ENCODE measurements at places on chromosomes 3 and 15.

- no peaks in the 10 kb centered on the region for H3K27me3 ChIP-seq
- no peaks in the 10 kb centered on the region for H3K4me1 ChIP-seq
- no peak overlapping the region for H3K27ac ChIP-seq
- no peaks in the 10 kb centered on the region for H3K36me3 ChIP-seq
- DNase-seq, result no peak
- no peak overlapping the region for H3K4me3 ChIP-seq
Measured at GRCh38 chr3:35385271-35385670, 254.1 kb upstream of the ARPP21 start.

GRCh38 chr3:2822611-2823010, 287.6 kb downstream of the IL5RA start:
- H3K36me3 ChIP-seq, result no peaks in the 10 kb centered on the region
- H3K4me3 ChIP-seq, result no peak overlapping the region
- H3K4me1 ChIP-seq, result no peaks in the 10 kb centered on the region
- no peaks in the 10 kb centered on the region for H3K27me3 ChIP-seq

- H3K4me1 ChIP-seq, result no peaks in the 10 kb centered on the region
- H3K27me3 ChIP-seq, result no peaks in the 10 kb centered on the region
- no peaks in the 10 kb centered on the region for H3K36me3 ChIP-seq
- no peak overlapping the region for H3K4me3 ChIP-seq
Measured at GRCh38 chr15:80607287-80607980, 87.7 kb upstream of the ABHD17C start.

DNA sequence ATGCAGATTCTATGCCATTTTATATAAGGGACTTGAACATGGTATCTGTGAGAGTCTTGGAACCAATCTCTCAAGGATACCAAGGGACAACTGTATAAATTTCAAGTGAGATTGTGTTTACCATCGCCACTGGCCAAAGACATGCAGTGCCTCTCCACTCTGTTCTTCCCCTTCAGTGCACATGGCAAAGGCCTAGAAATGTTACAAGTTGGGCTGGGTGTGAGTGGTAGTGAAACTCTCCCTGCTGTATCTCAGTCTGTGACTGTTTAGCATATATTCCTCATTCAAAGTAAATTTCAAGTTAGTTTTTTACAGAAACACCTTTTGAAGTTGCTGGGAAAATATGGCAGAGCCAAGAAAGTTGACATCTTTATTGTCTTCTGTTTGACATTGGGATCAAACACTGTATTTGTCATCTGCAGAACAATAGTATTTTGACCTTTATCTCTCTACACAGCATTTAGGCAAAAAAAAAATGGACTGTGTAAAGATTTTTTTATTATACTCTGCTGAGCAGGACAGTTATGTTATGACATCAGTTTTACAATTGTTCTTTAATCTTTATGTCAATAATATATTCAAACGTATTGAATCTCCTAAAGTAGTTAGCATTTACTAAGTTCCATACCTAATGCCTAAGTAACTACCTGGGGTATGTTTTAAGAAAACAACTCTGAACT, 101.4 kb downstream of the CCNL1 start:
- no peaks in the 10 kb centered on the region for H3K36me3 ChIP-seq
- H3K4me1 ChIP-seq, result no peaks in the 10 kb centered on the region
- DNase-seq, result no peak
- no peak overlapping the region for H3K27ac ChIP-seq

DNA sequence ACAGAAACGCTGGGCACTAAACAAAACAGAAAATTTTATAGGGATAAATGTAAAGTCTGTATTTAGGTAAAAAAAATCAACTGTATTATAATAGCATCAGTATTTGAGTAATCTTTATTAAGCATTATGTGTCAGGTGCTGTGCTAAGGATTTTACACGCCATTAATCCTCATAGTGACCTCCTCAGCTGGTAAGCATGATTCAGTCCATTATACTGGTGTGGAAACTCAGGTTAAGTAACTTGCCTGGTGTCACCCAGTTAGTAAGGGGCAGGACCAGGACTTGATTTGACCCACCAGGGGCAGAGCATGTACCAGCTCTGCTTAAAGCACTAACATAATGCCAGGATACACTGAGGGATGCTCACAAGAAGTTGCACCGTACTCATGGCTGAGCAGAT, 4.8 kb downstream of the MYO5C start:
- no peak for DNase-seq
- no peaks in the 10 kb centered on the region for H3K36me3 ChIP-seq
- H3K27ac ChIP-seq, result peak overlapping the region; percentile 26
- H3K4me3 ChIP-seq, result no peak overlapping the region
- H3K27me3 ChIP-seq, result peaks cover 31% of the 10 kb centered on the region

- no peak for DNase-seq
- H3K4me3 ChIP-seq, result no peak overlapping the region
- H3K27me3 ChIP-seq, result no peaks in the 10 kb centered on the region
- no peak overlapping the region for H3K27ac ChIP-seq
- H3K4me1 ChIP-seq, result no peaks in the 10 kb centered on the region
Measured at GRCh38 chr15:45174069-45174468, 13.7 kb downstream of the SHF start.

GRCh38 chr15:36671017-36671416, 91.6 kb downstream of the CDIN1 start:
- H3K36me3 ChIP-seq, result no peaks in the 10 kb centered on the region
- no peak overlapping the region for H3K4me3 ChIP-seq
- H3K4me1 ChIP-seq, result no peaks in the 10 kb centered on the region
- H3K27me3 ChIP-seq, result no peaks in the 10 kb centered on the region

DNA sequence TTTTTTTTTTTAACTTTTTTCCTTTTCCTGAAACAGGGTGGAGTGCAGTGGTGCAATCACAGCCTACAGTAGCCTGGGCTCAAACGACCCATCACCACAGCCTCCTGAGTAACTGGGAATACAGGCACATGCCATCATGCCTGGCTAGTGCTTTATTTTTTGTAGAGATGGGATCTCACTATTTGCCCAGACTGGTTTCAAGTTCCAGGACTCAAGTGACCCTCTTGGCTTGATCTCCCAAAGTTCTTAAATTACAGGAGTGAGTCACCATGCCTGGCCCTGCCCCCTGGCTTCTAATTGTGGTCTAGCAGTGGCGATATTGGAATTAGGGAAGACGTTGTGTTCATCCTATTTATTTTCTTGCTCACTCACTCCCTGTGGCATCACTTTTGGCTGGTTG, 1138.4 kb downstream of the SI start:
- no peak for DNase-seq
- H3K4me1 ChIP-seq, result no peaks in the 10 kb centered on the region
- H3K36me3 ChIP-seq, result no peaks in the 10 kb centered on the region

DNA sequence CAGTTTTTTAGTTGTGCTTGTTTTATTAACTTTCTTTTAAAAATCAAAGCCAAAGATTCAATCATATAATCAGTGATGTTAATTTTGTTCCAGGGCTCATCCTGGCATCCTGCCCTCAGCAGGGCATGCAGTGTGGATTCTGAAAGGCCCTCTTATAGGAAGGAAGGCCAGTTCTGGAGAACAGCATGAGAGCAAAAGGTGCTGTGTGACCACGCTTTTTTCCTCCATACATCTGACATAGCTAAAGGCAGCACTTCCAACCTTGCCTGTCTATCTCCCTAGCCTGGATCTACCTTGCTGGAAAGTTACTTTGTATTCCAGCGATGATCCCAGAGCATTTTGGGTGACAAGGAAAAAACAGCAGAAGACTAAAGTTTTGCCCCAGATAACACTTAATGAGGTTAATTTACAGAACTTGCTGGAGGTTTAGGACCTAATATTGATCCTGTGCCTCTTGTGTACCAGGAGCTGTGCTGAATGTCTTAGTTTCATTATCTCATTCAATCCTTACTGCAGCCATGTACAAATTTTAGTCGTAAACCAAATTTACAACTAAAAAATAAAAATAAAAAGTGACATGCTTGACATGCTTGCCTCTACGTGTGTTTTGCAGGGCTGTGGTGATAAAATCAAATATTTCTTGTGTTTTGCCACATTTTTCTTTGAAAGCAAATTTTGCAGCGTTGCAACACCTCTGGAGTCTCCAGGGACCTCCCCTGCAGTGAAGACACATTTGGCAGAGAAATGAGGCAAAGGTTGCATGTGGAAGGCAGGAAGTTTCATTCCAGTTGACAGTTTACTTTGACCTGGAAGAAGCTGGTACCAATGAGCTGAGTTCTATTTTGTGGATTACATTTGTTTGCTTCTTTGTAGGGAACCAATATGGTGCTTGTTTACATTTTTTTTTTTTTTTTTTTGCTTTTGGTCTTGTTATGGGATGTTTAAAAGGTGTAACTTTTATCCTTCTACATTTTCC, 13.2 kb downstream of the IL1RAP start:
- no peak overlapping the region for H3K27ac ChIP-seq
- H3K4me3 ChIP-seq, result no peak overlapping the region
- no peaks in the 10 kb centered on the region for H3K4me1 ChIP-seq

- H3K4me1 ChIP-seq, result peaks cover 19% of the 10 kb centered on the region
- peaks cover 8% of the 10 kb centered on the region for H3K27me3 ChIP-seq
- DNase-seq, result no peak
- H3K27ac ChIP-seq, result no peak overlapping the region
Measured at GRCh38 chr3:138331143-138331894, 1.7 kb upstream of the NME9 start.

- no peak for DNase-seq
- no peak overlapping the region for H3K27ac ChIP-seq
- no peaks in the 10 kb centered on the region for H3K4me1 ChIP-seq
- no peaks in the 10 kb centered on the region for H3K27me3 ChIP-seq
- no peak overlapping the region for H3K4me3 ChIP-seq
Measured at GRCh38 chr15:40006646-40007045, 32.3 kb downstream of the SRP14 start.

- no peaks in the 10 kb centered on the region for H3K27me3 ChIP-seq
- H3K4me3 ChIP-seq, result no peak overlapping the region
- H3K4me1 ChIP-seq, result no peaks in the 10 kb centered on the region
- DNase-seq, result no peak
- no peak overlapping the region for H3K27ac ChIP-seq
Measured at GRCh38 chr15:54580643-54581042, 602.4 kb downstream of the UNC13C start.

DNA sequence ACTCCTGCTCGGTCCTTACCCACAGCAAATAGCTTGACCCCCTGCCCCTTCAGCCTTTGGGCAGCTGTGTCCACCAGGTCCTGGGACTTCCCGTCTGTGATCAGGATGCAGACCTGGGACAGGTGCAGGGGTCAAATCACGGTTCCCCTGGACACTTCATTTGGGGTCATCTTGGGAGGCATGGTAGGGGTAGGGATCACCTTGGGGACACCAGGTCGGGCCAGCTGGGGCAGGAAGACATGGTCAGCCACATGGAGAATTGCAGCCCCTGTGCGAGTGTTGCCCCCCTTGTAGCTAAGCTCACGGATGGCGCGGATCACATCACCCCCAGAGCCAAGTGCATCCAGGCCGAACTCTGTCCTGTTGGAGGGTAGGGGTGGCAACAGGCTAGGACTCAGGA, 1.8 kb downstream of the COL7A1 start:
- DNase-seq, result no peak
- H3K4me1 ChIP-seq, result peaks cover 2% of the 10 kb centered on the region
- H3K4me3 ChIP-seq, result no peak overlapping the region
- H3K27ac ChIP-seq, result no peak overlapping the region
- H3K36me3 ChIP-seq, result peaks cover 4% of the 10 kb centered on the region

GRCh38 chr15:88397506-88397905, 69.7 kb downstream of the MRPL46 start:
- no peaks in the 10 kb centered on the region for H3K27me3 ChIP-seq
- peaks cover 3% of the 10 kb centered on the region for H3K4me1 ChIP-seq
- no peak for DNase-seq

DNA sequence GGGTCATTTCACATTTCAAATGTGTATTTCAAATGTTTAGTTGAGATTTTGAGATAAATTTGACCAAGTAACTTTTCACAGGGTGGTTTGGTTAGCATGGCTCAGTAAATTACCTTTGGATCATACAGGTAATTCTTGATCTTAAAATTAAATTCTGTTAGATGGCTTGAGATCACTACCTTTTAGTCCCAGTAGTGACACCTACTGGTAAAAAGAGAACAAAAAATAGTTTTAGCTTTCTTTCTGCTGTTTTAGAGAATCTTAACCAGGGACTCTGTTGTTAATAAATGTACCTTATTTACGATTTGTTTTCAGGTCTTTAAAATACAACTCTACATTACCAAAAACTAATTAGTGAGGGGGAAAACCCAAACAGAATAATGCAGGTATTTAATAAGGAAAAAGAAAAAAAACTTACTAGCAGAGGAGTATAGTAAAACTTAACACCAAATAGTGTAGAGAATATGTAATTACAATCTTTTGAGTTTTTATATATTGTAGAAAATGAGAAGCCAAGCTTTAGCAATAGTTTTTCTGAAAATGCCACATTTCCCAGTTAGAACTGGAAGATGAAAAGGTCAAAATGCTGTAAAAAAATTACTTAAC, 620.3 kb upstream of the AGTR1 start:
- H3K27me3 ChIP-seq, result no peaks in the 10 kb centered on the region
- no peak for DNase-seq
- H3K4me1 ChIP-seq, result no peaks in the 10 kb centered on the region

GRCh38 chr15:52334491-52335160, 39.0 kb upstream of the MYO5C start:
- H3K4me3 ChIP-seq, result no peak overlapping the region
- H3K4me1 ChIP-seq, result peaks cover 52% of the 10 kb centered on the region
- H3K27me3 ChIP-seq, result no peaks in the 10 kb centered on the region
- H3K36me3 ChIP-seq, result peaks cover 23% of the 10 kb centered on the region

DNA sequence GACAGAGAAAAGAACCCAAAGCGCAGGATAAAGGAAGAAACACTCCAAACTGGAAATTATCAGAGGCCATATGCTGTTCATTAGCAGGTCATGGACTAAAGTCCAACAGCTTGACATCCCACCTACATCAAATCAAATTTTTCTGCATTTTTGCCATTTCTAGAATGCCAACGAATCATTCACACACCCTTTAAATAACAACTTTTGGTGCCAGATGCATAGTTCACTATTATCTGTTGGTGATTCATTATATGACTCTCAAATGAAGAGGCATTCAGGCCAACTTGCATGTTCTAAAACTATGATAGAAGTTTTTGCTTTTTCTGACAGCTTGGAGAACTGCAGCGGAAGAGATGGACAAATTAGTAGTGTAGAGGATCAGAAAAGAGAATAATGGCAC, 529.8 kb upstream of the NAALADL2 start:
- H3K4me3 ChIP-seq, result no peak overlapping the region
- H3K27me3 ChIP-seq, result no peaks in the 10 kb centered on the region
- no peak overlapping the region for H3K27ac ChIP-seq
- no peaks in the 10 kb centered on the region for H3K36me3 ChIP-seq

- H3K27ac ChIP-seq, result peak overlapping the region; percentile 41
- H3K4me3 ChIP-seq, result peak overlapping the region; percentile 86
- H3K27me3 ChIP-seq, result peaks cover 36% of the 10 kb centered on the region
- DNase-seq, result peak; percentile 71
Measured at GRCh38 chr3:42501681-42502428, 588 bp upstream of the VIPR1 start.

DNA sequence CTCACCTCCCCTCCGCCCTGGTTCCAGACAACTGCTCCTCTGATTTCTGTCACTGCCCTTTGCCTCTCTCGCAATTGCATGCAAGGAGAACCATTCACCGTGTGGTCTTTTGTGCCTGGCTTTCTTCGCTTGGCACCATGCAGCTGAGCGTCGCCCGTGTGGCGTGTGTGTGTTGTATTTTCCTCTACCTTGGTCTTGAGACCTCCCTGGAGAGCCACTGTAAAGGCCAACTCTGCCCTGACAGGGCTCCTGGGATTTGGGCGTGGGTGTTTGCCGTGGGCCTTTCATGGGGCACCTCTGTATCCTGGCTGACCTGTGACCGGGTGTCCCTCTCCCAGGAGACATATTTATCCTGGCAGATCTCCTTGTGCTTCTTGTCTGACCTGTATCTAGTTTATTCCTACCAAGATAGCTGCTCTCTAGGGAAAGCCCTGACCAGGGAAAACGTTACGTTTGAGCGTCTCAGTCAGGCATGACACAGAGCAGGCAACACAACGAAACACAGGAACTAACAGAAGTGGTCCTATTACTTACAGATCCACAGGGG, 2.0 kb upstream of the PIGZ start:
- H3K27ac ChIP-seq, result peak overlapping the region; percentile 78
- H3K4me1 ChIP-seq, result peaks cover 14% of the 10 kb centered on the region
- H3K36me3 ChIP-seq, result peaks cover 10% of the 10 kb centered on the region
- H3K27me3 ChIP-seq, result peaks cover 16% of the 10 kb centered on the region
- peak overlapping the region; percentile 69 for H3K4me3 ChIP-seq

Measured in activated CD8-positive, alpha-beta T cell treated with anti-CD3 and anti-CD28 coated beads, Interleukin-2, amount 10 ng/mL, durations not matched to agents 7 days and 5 days (primary cell).